ENCODE measurements at places on chromosomes 3 and 15. TPM values are rescaled to one million over a fixed set of nuclear protein-coding genes. Genes with fewer than 3 reads are reported as not detected.

RPS27L gene
- 160 TPM for total RNA-seq

CFAP91 gene
- 2.4 TPM for total RNA-seq

CASR gene
- not detected for total RNA-seq

COL6A5 gene
- total RNA-seq, result not detected

LTF gene
- total RNA-seq, result 3.6 TPM

KNL1 gene
- 0.52 TPM for total RNA-seq

RASL12 gene
- total RNA-seq, result 82.4 TPM

RPL39L gene
- 5.8 TPM for total RNA-seq

EXD1 gene
- total RNA-seq, result not detected

C15orf61 gene
- total RNA-seq, result 5.2 TPM

DAPK2 gene
- 3.1 TPM for total RNA-seq

ITPKA gene
- total RNA-seq, result 0.28 TPM

PPP1R14D gene
- not detected for total RNA-seq

GLDN gene
- total RNA-seq, result 8.1 TPM

STRA6 gene
- 1.3 TPM for total RNA-seq

RHCG gene
- total RNA-seq, result not detected

THUMPD3 gene
- total RNA-seq, result 28.3 TPM

SH2D7 gene
- not detected for total RNA-seq

STRIT1 gene
- total RNA-seq, result not detected

POLQ gene
- 0.48 TPM for total RNA-seq

MITF gene
- 25.9 TPM for total RNA-seq

AMIGO3 gene
- total RNA-seq, result not detected

CDC25A gene
- total RNA-seq, result 0.65 TPM

DAZL gene
- total RNA-seq, result not detected

ANKRD63 gene
- total RNA-seq, result not detected

RTP1 gene
- not detected for total RNA-seq

HESX1 gene
- total RNA-seq, result 0.62 TPM

TNFSF10 gene
- 17.3 TPM for total RNA-seq

EFL1 gene
- 17.4 TPM for total RNA-seq

CCDC33 gene
- not detected for total RNA-seq

C3orf18 gene
- 9.8 TPM for total RNA-seq

CHRNA5 gene
- 3.1 TPM for total RNA-seq

A4GNT gene
- total RNA-seq, result not detected

ITIH1 gene
- 2.6 TPM for total RNA-seq

PRTG gene
- 1.3 TPM for total RNA-seq

GASK1A gene
- 35.0 TPM for total RNA-seq

ST3GAL6 gene
- total RNA-seq, result 7.5 TPM

TTLL13 gene
- total RNA-seq, result not detected

LRRC34 gene
- total RNA-seq, result 4.8 TPM

AGBL1 gene
- not detected for total RNA-seq

ATP8B4 gene
- total RNA-seq, result 13.8 TPM

DLL4 gene
- 9.8 TPM for total RNA-seq

ZNF860 gene
- 1.0 TPM for total RNA-seq

CELSR3 gene
- 0.67 TPM for total RNA-seq

C2CD4A gene
- total RNA-seq, result not detected

ATP13A5 gene
- not detected for total RNA-seq

ERICH6 gene
- not detected for total RNA-seq

DPP8 gene
- total RNA-seq, result 40.9 TPM

SERINC4 gene
- not detected for total RNA-seq

CELF6 gene
- total RNA-seq, result 1.6 TPM

CLSTN2 gene
- 22.2 TPM for total RNA-seq

PDCD7 gene
- 19.6 TPM for total RNA-seq

BTLA gene
- total RNA-seq, result 0.38 TPM

ISLR gene
- 51.7 TPM for total RNA-seq

CCDC54 gene
- total RNA-seq, result not detected

TYRO3 gene
- total RNA-seq, result 8.7 TPM

TMEM207 gene
- not detected for total RNA-seq
